ENCODE measurements at places on chromosomes 12 and 14.

- DNase-seq: peak; percentile 33
These were observed 493.6 kb downstream of the PCNX1 start for GRCh38 chr14:71400871-71401321.

DNA sequence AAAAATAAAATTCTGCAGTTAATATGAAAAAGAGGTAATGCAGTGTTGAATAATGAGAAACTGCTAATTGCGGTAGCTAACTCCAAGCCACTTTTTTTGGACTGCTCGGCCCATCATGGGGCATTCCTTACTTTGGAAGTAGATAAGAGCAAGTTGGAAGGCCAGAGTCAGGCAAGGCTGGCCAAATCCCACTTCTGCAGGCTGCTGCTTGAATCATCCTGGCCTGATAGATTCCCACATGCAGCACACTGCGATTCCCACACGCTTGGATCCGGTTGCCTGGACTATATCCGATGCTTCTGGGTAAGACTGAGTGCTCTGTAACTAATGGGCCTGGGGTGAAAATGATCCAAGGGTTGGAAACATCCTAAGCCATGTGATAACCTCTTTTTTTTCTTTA, 10.6 kb downstream of the EIF2B2 start:
- no peak for DNase-seq

- no peak for DNase-seq
These were observed 11.3 kb downstream of the PRKCH start for GRCh38 chr14:61332658-61333029.

DNA sequence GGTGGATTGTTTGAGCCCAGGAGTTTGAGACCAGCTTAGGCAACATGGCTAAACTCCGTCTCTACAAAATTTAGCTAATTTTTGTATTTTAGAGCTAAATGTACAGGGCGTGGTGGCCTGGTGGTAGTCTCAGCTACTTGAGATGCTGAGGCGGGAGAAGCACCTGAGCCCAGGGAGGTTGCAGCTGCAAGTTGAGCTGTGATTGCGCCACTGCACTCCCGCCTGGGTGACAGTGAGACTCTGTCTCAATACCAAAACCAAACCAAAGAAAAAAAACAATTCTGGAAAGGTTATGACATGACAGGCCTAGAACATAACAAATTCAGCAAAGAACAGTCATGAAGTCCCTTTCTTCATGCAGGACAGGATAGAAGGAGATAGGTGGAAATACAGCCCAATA, 25.7 kb downstream of the WDR89 start:
- no peak for DNase-seq

GRCh38 chr12:51846911-51847642, 1.4 kb downstream of the FIGNL2 start:
- DNase-seq: peak; percentile 45

DNA sequence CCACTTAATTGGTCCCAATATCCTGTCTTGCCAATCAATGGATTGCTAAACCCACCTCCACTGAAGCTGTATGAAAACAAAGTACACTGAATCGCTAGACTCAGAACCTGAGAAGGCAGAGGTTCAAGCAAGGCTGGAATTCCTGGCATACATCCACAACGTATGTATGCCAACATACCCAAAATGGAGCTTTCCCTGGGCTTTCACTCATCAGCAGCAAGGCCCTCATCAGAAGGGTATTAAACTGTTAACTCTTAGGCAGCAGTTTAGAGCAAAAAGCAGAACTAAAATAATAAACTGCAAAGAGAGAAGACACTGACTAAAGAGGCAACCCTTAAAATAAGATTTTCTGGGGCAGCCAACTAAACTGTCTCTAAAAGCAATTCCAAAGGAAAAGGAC, 13.6 kb downstream of the MED13L start:
- DNase-seq: peak; percentile 58

DNA sequence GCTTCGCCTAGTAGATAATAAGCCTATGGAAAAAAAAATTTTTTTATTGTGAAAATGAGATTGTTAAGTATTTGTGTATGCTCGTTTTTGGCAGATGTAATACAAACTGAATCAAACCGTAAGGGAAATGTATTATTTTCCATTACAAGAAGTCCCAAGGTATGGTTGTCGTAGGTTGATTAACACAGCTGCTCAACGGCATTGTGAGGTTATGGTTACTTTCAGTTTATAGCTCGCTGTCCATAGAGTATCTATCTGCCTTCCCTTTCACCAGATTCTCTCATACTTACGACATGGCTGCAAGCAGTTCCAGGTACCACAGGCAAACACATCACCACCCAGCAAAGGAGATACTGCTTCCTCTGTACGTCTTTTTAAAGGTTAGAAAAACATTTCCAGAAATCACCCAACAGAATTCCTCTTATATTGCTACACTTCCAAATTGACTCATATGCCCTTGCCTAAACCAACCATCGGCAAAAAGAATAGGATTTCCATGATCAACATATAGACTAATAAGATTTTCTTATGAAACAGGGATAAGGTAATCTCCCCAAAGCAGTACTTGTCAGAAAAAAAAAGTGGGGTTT, 338.6 kb downstream of the SYT1 start:
- no peak for DNase-seq

DNA sequence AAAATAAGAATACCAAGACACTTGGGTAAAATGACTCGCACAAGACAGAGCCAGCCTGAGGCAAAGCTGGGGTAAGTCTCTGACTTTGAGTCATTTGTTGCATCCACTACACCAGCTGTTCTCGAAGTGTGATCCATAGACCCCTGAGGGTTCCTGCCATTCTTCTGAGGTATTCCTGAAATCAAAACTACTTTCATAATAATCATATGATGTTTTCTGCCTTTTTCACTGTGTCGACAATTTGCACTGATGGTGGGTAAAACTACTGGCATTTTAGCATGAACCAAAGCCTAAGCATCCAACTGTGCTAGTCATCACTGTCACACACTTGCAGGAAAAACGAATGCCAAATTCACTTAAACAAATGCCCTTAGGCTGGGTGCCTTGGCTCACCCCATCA, 135.5 kb upstream of the FUT8 start:
- DNase-seq: no peak

- no peak for DNase-seq
These were observed 257.3 kb upstream of the LRFN5 start for GRCh38 chr14:41349289-41349910.

DNA sequence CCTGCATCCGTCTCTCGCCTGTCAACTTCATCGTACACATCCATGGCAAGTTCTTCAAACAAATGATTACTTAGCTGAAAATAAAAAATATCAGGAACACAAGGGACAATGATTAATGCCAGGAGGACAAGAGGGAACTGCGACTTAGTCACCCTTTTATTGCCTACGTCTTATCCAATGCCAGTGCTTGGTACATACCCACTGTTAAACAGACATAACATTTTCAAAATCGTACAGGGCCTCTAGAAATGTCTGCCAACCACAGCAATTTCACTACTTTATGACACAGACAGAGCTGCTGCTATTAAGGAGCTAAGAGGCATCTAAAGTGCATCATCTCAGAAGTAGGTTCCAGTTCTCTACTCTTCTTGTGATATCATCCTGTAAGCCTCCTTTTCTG, 34.6 kb downstream of the GIT2 start:
- DNase-seq: no peak

DNA sequence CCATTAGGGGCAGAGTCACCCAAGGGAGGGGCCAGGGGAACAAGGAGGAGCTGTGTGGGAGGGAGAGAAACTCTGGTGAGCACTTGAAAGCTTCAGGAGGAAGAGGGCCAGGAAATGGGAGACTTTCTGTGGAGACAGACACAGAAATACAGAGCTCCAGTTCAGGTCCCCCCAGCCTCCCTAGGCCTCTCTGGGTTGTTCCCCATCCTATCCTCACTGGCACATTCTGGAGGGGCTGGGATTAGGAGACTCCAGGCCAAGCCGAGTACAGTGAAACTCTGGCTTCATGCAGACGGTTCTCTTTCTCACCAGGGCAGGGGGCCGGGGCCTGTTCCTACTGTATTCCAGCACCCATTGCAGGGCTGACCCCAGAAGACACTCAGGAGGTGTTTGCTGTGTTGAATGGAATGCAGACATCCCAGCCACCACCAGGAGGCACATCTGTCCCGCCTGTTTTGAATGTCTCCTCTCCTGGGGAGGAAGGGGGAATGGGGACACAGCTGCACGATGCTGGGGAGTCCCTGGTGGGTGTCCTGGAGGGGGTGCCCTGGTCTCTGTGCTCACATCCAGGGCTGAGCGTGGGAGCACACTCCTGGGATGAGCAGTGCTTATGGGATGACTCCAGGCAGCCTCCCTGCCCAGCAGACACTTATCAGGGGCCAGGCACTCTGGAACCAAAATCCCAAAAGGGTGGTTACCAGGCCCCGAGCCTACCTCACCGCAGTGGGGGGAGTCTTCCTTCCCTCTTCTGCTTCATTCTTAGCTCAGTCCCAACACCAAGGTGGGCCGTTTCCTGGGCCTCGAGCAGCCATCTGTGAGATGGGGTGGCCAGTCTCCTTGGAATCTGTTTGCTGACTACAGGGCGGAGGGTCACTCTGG, 5.5 kb upstream of the KRT84 start:
- DNase-seq: no peak

GRCh38 chr12:6307529-6307928, 3.0 kb upstream of the PLEKHG6 start:
- no peak for DNase-seq

Measured in G401 (cell line).